Esophagus squamous epithelium (tissue), 5 donors: ENCODE measurements at places on chromosomes 7 and 10.

DNA sequence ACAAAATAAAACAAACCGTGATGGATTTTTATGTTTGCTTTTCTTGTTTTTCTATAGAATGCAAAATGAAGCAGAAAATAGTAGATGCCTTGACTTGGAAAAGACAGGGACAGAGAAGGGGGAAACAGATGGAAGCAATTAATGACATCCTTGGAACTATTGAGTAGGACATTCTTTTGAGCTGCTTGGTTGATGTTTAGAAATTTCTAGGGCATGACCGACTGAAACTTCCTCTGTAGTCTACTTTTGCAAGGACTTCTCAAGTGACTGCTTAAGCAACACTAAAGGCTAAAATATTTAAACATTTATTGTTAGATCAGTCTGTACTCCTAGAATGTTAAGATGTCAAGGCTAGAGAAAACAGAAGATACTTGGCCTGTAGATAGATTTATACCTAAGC lies 49.4 kb downstream of the VCL start:
- no peak for DNase-seq

GRCh38 chr10:132114953-132115520 lies 49.3 kb downstream of the JAKMIP3 start:
- DNase-seq: no peak

DNA sequence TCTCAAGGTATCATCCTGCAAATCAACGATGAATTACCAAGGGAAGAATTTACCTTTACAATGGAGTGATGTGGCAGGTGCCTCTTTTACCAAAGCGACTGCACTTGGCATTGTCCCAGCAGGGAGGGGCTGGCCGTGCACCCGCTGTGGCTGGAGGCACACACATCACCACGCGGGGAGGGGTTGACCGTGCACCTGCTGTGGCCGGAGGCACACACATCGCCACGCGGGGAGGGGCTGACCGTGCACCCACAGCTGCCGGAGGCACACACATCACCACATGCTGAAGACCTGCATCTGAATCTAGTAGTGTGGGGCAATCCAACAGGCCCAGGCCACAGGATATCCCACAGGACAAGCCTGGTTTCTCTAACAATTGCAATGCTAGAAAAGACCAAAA lies 493.5 kb downstream of the DNAJB6 start:
- no peak for DNase-seq

GRCh38 chr10:44925224-44925623 lies 14.1 kb downstream of the TMEM72 start:
- DNase-seq: no peak

DNA sequence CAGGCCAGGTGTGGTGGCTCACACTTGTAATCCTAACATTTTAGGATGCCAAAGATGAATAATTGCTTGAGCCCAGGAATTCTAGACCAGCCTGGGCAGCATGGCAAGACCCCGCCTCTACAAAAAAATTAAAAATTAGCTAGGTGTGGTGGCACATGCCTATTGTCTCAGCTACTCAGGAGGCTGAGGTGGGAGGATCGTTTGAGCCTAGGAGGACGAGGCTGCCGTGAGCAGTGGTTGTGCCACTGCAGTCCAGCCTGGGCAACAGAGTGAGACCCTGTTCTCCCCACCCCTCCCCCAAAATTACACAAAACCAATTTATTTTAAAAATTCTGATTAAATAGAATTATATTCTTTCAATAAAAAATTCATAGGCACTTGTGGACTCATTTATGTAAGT lies 39.0 kb downstream of the ABCB1 start:
- DNase-seq: no peak

GRCh38 chr10:76408646-76409045 lies 977.2 kb downstream of the LRMDA start:
- no peak for DNase-seq

GRCh38 chr7:66696774-66697191 lies 43.8 kb upstream of the RABGEF1 start:
- no peak for DNase-seq

- no peak for DNase-seq
Observed at GRCh38 chr10:59181668-59182067, 5.2 kb downstream of the PHYHIPL start.

DNA sequence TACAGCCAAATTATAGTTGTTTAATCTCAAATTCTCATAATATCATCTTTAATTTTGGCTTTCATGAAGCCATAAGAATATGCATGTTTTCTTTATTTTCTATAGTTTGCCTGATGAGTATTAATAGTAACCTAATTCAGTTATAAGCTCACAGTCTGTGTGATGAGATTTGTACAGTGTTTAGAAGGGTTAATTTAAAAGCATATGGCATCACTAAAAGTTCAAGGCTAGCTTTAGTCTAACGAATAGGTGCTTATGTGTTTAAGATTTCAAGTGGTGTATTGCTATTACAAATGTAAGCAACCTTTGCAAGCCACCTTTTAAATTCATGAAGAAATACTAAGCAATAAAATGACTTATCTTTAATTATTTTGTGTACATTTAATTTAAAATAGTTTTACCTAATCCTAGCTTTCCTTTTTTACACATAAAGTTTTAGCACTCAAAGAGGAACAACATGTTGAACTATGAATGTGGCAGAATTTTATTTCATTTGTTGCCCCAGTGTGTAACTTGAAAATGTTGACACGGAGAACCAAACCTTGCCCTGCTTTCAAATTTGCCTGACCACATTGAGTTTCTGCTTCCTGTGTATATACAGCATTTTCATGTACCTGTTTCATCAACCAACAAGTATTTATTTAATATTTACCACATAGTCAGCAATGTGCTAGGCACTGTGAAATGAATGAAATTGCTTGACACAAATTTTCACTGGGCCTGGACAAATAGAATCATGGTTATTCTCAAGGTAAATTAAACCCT lies 41.5 kb downstream of the TET1 start:
- no peak for DNase-seq

DNA sequence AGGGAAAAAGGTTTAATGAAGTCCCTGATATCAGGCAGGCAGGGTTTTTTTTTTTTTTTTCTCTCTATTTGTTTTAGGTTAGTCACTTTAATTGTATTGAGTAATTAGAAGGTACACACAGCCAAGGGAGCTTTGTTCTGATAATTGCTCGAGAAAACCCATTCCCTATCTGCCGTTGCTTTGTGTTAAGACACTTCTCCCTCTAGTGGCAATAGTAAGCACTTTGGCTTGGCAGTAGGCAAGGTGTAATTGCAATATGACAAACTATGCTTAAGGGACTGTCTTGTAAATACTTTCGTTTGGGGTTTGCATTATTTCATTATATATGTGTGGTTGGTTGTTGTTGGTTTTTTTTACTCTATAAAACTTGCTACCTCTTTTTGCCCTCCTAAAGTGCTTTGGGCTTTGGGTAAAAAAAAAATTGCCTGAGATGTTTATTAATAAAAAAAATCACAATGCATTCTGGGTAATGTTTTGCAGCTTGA lies 113.4 kb downstream of the BTRC start:
- no peak for DNase-seq

DNA sequence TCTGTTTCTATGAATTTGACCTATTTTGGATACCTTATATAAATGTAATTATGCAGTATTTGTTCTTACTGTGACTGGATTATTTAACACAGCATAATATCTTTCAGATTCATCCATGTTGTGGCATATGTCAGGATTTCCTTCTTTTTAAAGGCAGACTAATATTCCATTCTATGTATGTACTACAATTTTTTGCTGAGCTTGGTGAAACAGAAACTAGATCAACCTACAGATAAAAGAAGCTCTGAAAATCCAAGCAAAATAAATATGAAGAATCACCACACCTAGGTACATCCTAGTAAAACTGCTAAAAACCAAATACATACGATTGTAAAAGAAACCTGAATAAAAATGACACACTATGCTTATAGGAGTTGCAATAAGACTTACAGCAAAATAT lies 300.5 kb downstream of the HTR7 start:
- no peak for DNase-seq

DNA sequence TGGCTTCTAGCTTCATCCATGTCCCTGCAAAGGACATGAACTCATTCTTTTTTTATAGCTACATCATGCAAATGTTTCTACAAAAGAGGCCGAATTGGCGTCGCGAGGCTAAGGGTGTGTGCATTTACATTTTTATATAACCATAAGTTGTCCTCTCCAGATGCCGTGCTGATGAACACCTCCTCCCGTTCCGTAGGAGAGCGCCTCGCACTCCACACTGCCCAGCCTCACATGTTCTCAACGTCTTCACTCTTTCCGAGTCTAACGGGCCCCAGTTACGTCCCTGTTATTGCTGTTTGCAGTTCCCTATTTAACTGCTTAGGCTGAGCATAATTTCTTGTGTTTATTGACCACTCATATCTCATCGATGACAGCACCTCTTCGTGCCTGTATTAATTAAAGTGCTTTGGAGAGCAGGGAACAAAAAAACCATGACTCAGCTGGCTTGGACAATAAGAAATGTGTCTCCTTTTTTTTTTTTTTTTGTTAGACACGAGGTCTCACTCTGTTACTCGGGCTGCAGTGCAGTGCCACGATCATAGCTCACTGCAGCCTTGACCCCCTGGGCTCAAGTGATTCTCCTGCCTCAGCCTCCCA lies 113.5 kb upstream of the SDK1 start:
- DNase-seq: no peak

DNA sequence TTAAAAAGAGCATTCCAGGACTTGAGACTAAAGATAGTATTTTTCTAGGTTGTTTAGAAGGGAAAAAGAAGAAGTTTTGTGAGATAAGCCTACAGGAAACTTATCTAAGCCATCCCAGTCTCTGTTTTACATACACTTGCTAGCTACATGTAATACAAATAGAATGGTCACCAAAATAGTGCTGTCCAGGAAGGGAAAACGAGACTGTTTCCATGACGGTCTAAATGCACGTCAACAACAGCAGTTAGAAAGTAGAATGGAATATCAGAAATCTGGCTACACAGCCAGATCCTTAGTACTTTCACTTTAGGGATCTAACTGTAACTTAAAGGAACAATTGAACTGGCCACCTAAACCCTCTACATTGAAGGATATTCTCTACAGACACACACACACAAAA lies 117.6 kb downstream of the TSPAN12 start:
- DNase-seq: no peak

GRCh38 chr10:127999297-128000129 lies 92.6 kb downstream of the PTPRE start:
- DNase-seq: no peak

- no peak for DNase-seq
Observed at GRCh38 chr7:139297795-139298194, 43.3 kb upstream of the FMC1 start.

GRCh38 chr7:158422887-158423560 lies 164.6 kb downstream of the PTPRN2 start:
- no peak for DNase-seq

DNA sequence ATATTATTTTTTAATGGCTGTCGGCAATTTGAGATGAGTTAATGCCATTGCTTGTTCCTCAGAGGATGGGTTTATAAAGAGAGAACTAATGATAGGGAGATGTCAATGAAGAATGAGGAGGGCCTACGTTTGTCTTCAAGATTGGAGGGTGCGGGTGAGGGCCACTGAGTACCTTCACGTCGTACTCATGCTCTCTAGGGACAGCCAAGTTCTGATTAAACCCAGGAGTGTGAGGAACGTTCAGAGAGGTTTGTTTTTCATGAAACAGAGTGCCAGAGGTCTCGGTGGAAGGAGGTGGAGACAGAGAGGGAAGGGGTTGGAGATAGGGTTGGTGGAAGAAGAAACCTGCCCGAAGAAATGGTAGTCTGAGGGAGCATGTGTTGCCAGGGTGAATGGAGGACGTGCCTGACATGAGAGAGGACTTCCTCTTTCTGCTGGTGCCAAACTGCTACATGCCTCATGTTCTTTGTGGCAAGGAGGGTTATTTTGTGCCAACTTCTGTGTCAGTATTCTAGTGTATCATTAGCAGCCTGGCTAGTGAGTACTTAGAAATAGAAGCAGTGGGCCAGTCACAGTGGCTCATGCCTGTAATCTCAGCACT lies 8.9 kb downstream of the DHTKD1 start:
- DNase-seq: no peak

- no peak for DNase-seq
Observed at GRCh38 chr10:18829259-18829658, 170.0 kb downstream of the ARL5B start.

- DNase-seq: no peak
Observed at GRCh38 chr7:101636822-101637623, 7.9 kb upstream of the MYL10 start.

- DNase-seq: no peak
Observed at GRCh38 chr10:125722811-125723210, 3.3 kb downstream of the EDRF1 start.

- no peak for DNase-seq
Observed at GRCh38 chr7:816751-817671, 15.3 kb upstream of the SUN1 start.

DNA sequence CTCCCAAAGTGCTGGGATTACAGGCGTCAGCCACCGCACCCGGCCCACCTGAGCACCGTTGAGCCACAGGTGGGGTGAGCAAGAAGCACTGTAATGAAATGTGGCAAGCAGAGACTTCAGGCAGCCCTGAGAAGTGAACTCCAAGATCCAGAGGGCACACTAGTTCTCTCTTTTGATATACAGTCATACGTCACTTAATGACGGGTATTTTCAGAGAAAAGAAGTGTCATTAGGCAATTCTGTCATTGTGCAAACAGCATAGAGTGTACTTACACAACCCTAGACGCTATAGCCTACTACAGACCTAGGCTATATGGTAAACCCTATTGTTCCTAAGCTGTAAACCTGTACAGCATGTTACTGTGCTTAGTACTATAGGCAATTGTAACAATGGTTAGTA lies 7.9 kb downstream of the PANK1 start:
- DNase-seq: no peak

- DNase-seq: no peak
Observed at GRCh38 chr10:112899391-112900065, 50.5 kb upstream of the TCF7L2 start.

- no peak for DNase-seq
Observed at GRCh38 chr7:44105832-44106231, 1.7 kb downstream of the AEBP1 start.

GRCh38 chr10:124197371-124198124 lies 104.2 kb upstream of the CHST15 start:
- no peak for DNase-seq

GRCh38 chr7:3304131-3304530 lies 3.1 kb downstream of the SDK1 start:
- no peak for DNase-seq

- no peak for DNase-seq
Observed at GRCh38 chr10:48638739-48639527, 34.1 kb upstream of the ARHGAP22 start.

DNA sequence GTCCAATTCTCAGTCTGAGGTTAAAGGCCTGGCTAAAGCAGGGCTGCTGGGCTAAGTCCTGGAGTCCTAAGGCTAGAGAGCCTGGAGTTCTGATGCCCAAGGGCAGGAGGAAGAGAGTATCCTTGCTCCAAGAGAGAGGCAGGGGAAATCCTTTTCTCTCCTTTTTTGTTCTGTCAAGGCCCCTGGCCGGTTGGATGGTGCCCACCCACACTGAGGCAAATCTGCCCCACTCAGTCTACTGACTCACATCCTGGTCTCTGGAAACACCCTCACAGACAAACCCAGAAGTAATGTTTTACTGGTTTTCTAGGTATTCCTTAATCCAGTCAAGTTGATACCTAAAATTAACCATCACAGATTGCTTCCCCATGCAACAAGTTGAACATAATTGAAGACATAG lies 23.0 kb downstream of the ZNF518A start:
- DNase-seq: no peak

GRCh38 chr10:114806562-114807391 lies 14.8 kb upstream of the FHIP2A start:
- DNase-seq: no peak
